ENCODE measurements at places on chromosomes 1 and 21. TPM values are rescaled to one million over a fixed set of nuclear protein-coding genes. Genes with fewer than 3 reads are reported as not detected.

Gene ITLN2
- 0.21 TPM for total RNA-seq

Gene SLC1A7
- not detected for total RNA-seq

Gene TNFRSF1B
- 0.07 TPM for total RNA-seq

Gene DISP3
- not detected for total RNA-seq

Gene NEGR1
- total RNA-seq: under 0.01 TPM
